Stimulated activated CD4-positive, alpha-beta T cell treated with anti-CD3 and anti-CD28 coated beads, Interleukin-2, amount 100 ng/mL, for 24 hours (primary cell): ENCODE measurements at places on chromosomes 16 and 17.

DNA sequence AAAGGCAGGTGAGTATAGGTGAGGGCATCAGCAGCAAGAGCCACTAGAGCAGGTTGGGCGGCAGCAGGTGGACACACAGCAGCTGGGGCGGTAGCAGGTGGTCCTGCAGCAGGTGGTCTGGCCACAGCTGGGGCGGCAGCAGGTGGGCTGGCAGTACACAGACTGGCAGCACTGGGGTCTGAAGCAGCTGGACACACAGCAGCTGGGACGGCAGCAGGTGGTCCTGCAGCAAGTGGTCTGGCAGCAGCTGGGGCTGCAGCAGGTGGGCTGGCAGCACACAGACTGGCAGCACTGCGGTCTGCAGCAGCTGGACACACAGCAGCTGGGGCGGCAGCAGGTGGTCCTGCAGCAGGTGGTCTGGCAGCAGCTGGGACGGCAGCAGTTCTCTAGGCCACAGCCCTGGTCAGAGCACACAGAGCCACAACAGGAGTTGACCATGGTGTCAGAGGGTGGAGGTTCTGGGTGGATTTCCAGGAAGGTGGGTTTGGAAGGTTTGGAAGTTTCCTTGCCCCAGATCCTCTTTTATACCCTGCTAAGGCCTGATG is at the start of gene KRTAP4-2:
Gene KRTAP4-2, minus strand, starts transcription at position 495 of the 545 bp plus-strand sequence. Its CDS starts 57 bp downstream, at position 438.
- no peak for DNase-seq

DNA sequence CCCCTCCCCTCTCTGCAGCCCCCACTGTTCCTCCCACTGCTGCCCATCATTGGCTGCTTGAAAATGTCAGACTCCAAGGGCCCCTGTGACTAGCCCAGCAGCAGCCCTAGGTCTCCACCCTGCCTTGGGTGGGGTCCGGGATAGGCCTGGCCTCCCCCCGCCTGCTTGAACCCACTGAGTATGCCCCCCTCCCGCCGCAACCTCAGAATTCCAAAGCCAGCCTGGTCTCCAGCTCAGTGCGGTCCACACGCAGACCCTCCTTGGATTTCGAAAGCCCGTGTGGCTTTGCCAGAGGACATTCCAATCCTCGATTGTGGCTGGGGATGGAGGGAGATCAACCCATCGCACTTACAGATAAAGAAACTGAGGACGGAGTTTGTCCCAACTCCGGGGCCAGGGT is 6.4 kb downstream of the DPEP1 start:
- no peak for DNase-seq

GRCh38 chr17:77441130-77441920 is 300.6 kb downstream of the SEC14L1 start:
- peak; percentile 66 for DNase-seq

DNA sequence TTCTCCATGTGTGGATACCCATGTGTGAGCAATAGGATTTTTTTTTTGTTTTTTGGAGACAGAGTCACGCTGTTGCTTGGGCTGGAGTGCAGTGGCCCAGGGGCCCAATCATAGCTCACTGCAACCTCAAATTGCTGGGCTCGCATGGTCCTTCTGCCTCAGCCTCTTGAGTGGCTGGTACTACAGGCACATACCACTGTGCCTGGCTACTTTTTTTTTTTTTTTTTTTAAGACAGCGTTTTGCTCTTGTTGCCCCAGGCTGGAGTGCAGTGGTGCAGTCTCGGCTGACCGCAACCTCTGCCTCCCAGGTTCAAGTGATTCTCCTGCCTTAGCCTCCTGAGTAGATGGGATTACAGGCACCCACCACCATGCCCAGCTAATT is 16.7 kb downstream of the MGRN1 start:
- no peak for DNase-seq

- DNase-seq, result no peak
Observed at GRCh38 chr17:45282683-45283644, 21.1 kb upstream of the SPATA32 start.

DNA sequence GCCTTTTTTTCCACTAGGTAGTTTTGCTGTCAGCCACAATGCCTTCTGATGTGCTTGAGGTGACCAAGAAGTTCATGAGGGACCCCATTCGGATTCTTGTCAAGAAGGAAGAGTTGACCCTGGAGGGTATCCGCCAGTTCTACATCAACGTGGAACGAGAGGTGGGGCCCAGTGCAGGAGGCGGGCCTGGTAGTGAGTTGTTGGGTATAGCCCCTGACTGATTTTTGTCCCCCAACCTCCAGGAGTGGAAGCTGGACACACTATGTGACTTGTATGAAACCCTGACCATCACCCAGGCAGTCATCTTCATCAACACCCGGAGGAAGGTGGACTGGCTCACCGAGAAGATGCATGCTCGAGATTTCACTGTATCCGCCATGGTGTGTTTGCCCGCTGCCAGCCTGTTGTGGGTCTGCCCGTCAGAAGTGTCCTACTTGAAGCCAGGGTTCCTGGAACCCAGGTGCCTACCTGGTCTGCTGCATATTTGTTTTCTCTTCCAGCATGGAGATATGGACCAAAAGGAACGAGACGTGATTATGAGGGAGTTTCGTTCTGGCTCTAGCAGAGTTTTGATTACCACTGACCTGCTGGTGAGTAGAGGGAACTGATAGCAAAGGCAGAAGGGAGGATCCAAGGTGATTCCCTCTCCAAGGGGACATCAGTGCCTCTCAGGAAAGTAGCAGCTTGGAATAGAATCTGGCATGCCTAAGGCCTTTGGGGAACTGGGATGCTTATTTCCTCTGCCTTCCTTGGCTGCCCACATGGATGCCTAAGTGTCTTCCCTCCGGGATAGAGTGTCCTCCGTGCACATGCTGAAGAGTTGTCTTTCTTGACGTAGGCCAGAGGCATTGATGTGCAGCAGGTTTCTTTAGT is 1.9 kb upstream of the CD68 start:
- DNase-seq, result no peak

GRCh38 chr17:79543531-79543930 is 67.3 kb downstream of the RBFOX3 start:
- DNase-seq, result no peak

GRCh38 chr16:50802000-50802399 is 60.1 kb downstream of the CYLD start:
- DNase-seq, result no peak

DNA sequence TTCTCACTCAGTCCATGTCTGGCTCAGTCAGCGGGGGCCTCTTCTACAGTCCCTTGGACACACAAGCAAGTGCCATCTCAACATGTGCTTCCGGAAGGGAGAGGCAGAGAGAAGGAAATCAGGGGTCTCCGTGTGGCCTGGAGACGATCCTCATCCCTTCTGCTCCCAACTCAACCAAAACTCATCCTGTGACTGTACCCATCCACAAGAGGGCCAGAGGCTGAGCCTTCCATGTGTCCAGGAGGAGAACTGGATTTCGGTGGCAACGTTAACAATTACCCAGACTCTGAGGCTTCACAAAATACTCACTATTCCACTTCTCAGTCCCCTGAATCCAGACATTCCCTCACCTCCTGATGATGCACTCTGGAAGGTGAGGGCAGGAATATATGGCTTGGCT is 7.8 kb upstream of the ALOX12B start:
- DNase-seq, result no peak

GRCh38 chr17:50467114-50467854 is 1.4 kb downstream of the CHAD start:
- no peak for DNase-seq

DNA sequence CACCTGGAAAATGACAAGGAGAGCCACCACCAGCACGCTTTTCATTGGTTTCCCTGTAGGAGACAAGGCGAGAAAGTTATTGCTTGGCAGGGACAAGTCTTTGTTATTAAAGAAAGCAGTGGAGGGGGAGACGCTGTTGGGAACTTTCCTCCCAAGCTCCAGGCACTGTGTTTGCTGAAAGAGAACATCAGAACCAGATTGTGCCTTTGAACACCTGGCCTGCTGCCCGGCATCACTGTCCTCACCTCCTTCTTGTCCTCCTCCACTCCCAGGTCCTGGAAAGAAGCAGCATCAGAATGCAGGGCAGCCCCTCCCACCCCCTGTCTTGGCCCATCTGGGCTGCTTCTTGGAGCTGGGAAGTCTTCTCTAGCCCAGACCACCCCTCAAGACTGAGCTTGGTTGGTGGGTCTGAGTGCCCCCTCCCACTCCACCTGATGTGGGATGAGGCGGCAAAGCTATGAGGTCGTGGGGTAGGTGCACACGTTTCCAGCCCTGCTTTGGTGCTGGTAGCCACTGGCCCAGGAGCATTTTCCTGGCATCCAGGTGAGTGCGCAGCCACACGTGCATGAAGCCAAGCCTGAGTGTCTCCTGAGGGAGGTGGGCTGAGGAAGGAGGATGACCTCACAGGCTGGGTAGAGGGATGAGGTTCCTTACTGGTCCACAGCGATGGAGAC is 6.2 kb downstream of the CCR7 start:
- DNase-seq, result no peak

GRCh38 chr17:48626245-48627117 is at the start of gene HOXB9:
TSS of gene HOXB9 (minus strand) at chr17:48626358. CDS start at chr17:48626269, 89 bp downstream.
- DNase-seq, result peak; percentile 56

DNA sequence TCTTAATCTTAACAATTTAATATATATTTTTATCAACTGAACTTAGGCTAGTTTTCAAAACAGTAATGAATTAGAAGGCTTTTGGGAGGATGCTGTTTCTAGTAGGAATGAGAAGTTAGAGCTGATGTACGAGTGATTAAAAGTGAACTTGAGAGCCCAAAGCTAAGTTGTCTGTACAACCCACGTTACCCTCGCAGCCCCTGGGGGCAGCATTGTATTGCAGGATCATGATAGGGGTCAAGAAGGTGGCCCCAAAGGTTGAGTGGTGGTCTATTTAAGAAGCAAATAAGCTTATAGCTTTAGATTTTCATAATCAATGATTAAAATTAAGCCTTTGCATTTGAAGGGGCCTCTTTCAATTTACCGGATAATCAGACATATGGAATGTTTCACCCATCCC is 33.7 kb upstream of the ALDH3A2 start:
- DNase-seq, result no peak

- no peak for DNase-seq
Observed at GRCh38 chr16:7615565-7615964, 282.9 kb downstream of the RBFOX1 start.

GRCh38 chr17:34533806-34534527 is 45.4 kb upstream of the TMEM132E start:
- no peak for DNase-seq

DNA sequence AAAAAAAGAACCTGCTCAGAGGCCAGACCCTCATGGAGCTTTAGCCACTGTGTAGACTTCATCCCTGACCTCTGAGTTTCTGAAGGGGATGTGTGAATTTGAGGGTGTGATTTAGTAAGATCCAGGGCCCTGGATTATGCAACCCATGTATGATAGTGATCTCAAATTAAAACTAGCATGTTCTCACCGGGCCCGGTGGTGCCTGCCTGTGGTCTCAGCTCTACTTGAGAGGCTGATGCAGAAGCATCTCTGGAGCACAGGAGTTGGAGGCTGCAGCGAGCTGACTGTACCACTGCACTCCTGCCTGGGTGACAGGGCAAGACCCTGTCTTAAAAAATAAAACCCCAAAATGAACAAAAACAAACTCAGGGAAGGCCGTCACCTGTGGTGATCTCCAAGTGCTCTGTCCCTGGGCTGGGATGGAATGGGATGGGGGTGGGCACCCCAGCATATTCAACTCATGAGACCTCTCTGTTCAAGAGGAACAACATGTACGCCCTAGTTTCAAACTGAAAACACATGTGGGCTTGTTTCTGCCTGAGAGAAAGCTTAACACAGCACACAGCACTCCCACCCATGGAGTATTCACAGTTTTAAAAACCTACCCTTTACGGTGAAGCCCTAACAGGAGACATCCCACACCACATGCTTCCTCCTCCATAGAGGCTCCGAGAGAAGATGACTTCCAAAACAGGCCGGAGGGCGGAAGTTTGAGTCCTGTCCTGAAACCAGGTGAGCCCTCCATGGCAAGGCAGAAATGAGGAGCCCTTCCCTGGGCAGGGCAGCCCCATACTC is 30.1 kb downstream of the GNPTG start:
- DNase-seq, result no peak

- DNase-seq, result no peak
Observed at GRCh38 chr17:79573196-79573896, 37.5 kb downstream of the RBFOX3 start.

GRCh38 chr16:50011707-50012106 is 13.3 kb upstream of the CNEP1R1 start:
- no peak for DNase-seq

GRCh38 chr17:42429726-42430447 is 6.8 kb upstream of the CAVIN1 start:
- DNase-seq, result no peak

DNA sequence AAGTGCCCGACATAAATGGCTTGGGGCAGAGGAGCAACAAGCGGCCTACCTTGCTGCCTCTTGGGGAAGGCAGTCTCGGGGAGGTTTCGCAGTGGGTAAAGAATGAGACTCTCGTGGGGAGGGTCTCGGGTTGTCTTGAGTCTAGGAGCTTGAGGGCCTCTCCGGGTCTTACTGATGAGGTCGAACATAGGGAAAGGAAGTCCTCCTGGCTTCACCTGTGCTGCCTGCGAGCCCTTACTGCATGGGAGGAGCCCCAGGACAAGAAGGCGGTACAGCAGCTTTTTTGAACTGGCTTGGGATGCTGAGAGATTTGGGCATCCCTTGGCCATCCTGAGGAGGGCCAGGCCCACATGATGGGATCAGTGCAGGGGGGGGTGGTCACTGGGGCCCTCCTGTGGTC is 71.4 kb downstream of the SPECC1 start:
- DNase-seq, result no peak

- no peak for DNase-seq
Observed at GRCh38 chr16:17481736-17482135, 11.0 kb upstream of the XYLT1 start.

GRCh38 chr17:19003543-19004420 is 782 bp downstream of the FAM83G start:
- peak; percentile 64 for DNase-seq

GRCh38 chr16:84451781-84452180 is 52.7 kb downstream of the MEAK7 start:
- DNase-seq, result no peak

GRCh38 chr17:38600416-38600815 is 5.3 kb downstream of the SRCIN1 start:
- no peak for DNase-seq

GRCh38 chr17:33154869-33155455 is 138.1 kb downstream of the ASIC2 start:
- DNase-seq, result no peak

GRCh38 chr17:81057079-81057730 is 22.3 kb downstream of the BAIAP2 start:
- no peak for DNase-seq

GRCh38 chr17:13030056-13030455 is 12.2 kb upstream of the ELAC2 start:
- no peak for DNase-seq

- no peak for DNase-seq
Observed at GRCh38 chr16:22347100-22347820, 27.2 kb downstream of the CDR2 start.
